Stimulated activated CD4-positive, alpha-beta T cell treated with anti-CD3 and anti-CD28 coated beads, Interleukin-1b, Interleukin-23, amount 100 ng/mL, for 4 hours (primary cell): ENCODE measurements at places on chromosomes 1 and 21.

- DNase-seq = no peak
Measured at GRCh38 chr1:46098027-46098712, 34.3 kb downstream of the PIK3R3 start.

- no peak for DNase-seq
Measured at GRCh38 chr1:19878637-19878985, 3.6 kb upstream of the OTUD3 start.

DNA sequence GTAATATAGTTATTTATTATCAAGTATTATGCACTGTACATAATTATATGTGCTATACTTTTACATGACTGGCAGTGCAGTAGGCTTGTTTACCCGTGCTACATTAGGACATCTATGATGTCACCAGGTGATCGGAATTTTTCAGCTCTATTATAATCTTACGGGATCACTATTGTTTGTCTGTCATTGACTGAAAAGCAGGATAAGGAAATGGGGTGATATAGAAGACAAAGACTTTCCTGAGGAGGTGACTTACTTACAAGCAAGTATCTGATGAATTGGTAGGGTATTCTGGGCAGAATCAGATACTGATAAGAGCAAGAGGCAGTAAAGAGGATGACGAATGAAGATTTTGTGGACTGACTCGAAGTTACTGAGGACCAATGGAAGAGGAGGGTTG, 65.3 kb upstream of the CNN3 start:
- DNase-seq = no peak

DNA sequence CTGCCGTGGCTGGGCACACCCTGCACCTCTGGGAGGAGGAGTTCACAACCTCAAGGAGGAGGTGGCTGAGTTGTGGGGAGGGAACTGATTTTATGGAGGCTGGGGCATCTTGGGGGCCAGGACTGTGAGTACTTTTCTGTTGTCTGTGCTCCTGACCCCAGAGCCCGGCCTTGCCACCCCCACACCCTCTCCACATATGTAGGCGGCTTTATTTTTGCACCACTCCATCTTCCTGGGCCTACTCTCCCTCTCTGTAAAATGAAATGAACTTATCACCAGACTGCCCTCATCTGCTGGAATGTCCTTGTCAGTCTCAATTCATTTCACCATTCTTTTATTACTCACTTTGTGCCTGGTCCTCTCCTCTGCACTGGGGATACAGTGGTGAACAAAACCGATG, 12.8 kb downstream of the FOXD2 start:
- no peak for DNase-seq

GRCh38 chr1:229323201-229323600, 19.6 kb downstream of the CCSAP start:
- no peak for DNase-seq

GRCh38 chr1:102191723-102192122, 195.0 kb upstream of the OLFM3 start:
- DNase-seq = no peak

- no peak for DNase-seq
Measured at GRCh38 chr1:2601721-2602303, 15.2 kb downstream of the PRXL2B start.

DNA sequence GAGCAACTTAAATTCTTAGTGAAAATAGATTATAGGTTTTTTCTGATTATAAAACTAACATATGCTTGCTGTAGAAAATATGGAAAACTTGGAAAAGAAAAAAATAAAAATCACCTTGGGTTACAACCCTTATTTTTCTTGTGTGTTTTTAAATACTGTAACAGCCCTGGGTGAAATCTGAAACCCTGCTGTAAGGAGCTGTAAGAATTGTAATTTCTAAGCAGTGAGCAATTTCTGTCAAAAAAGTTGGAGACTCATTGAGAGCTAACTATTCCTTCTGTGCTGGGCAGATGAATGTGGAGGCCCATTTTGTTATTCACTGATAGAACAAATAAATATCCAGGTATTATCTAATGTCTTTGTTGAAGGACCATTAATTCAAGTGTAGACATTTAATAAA, 42.6 kb downstream of the ADCY10 start:
- no peak for DNase-seq

GRCh38 chr1:149931212-149931790, 3.7 kb upstream of the SF3B4 start:
- no peak for DNase-seq

DNA sequence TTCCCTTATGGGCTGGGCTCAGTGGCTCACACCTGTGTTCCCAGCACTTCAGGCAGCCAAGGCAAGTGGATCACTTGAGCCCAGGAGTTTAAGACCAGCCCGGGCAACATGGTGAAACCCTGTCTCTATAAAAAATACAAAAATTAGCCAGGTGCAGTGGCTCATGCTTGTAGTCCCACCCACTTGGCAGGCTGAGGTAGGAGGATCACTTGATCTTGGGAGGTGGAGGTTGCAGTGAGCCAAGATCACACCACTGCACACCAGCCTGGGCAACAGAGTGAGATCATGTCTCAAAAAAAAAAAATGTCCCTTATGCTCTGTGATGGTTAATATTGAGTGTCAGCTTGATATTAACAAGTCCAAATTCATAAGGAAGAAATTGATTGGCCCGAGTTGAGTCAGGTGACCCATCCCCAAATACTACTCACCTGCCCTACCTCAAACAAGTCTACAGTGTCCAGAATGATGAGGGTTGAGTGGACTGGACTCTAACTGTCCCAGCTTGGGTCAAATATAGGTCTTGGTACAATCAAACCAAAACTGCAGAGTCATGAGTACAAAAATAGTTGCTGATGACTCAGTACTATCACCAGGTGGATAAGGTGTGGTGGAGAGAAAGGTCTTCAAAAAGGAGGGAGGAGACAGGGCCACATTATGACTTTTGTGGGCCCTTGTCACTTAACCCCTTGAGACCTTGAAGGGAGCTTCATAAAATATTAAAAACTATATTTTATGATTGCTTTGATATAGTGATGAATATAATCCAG, 161.0 kb downstream of the ZNF326 start:
- DNase-seq = no peak
